ENCODE measurements at places on chromosomes 2 and 18.

GRCh38 chr18:57984490-57985115, 59.4 kb upstream of the NEDD4L start:
- no peak for DNase-seq

DNA sequence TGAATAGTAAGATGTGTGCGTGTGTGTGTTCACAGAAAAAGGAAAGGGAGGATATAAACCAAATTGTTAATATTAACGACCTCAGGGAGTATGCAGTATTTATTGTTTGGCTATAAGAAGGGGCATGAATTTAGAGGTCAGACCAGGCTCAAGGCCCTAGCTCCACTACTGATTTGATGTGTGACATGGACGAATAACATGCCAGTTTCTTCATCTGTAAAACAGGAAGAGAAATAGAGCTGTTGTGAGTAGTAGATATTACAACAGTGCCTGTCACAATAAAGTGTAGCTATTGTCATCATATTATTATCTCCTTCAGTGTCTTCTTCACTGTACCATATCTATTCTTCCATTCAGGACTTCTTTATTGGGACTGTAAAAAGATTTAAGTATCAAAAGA, 4.1 kb upstream of the MAT2A start:
- DNase-seq: no peak

GRCh38 chr2:33859176-33859575, 260.1 kb upstream of the FAM98A start:
- DNase-seq: no peak

GRCh38 chr2:241209271-241209670, 20.8 kb downstream of the ANO7 start:
- no peak for DNase-seq

DNA sequence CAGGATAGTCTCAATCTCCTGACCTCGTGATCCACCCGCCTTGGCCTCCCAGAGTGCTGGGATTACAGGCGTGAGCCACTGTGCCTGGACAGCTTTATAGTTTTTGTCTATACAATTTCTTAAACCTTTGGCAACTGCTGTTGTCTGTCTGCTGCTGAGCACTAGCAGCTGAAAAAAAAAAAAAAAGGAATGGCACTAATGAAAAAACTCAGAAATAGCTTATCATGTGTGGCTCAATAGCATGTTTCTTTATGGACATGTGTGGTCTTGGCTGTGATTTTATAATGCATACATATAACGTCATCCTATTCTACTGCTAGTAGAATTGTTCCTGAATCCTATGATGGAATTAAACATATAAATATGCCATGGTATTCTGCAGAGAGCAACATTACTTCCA, 231.2 kb downstream of the TPGS2 start:
- DNase-seq: no peak

DNA sequence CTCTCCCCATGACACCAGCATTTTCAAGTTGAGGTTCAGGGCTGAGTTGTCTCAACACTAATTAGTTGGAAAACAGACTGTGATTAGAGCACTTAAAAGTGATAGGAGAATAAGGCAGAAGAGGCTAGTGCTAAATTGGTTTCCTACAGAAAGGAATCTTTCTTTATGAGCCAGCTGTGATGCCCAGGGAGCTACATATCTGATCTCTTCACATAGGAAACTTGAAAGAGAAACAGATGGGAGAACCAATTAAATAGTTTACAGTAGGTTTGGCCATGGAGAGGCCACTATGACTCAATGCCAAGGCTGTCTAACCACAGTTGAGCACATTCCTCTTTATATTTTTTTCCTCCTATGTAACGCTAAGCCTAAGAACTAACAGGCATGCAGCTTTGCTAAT, 418.3 kb upstream of the CYRIA start:
- no peak for DNase-seq

DNA sequence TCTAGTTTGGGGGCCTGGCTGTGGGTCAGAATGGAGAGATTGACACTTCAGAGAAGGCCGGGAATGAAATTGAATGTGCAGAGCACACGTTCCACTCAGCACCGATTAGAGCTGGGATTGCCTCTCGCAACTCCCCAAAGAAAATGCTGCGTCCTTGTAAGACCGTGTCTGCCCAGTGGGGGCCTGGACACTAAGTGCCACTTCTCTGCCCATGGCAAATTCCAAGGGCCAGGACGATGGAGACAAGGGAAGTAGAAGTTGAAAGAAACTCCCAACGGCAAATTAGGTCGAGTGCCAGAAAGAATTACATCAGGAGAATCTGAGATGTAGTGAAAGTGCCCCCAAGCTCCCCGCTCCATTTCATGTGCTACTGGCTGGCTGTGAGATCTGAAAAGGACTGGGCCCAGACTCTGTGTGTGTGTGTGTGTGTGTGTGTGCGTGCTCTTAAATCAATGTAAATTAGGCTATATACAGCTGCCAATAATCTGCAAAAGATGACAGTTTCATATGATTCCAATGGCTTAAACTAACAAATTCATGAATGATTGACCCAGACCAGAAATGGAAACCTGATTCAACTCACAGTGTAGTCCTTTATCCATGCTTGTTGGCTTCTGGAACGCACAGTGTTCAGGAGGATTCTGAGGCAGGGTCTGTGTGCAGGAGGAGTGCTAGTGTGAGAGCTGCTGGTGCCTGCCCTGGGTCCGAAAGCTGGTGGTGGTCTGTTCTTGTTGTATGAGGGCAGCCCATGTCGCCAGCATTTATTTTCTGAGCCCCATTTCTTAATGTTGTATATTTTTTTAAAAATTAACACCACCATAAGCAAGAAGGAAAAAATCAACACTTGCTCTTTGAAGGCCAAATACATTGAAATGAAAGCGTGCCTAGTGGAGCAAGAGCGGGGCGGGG, 234.3 kb downstream of the AGAP1 start:
- no peak for DNase-seq

- DNase-seq: no peak
Measured at GRCh38 chr2:52805901-52806410, 961.6 kb upstream of the CHAC2 start.

DNA sequence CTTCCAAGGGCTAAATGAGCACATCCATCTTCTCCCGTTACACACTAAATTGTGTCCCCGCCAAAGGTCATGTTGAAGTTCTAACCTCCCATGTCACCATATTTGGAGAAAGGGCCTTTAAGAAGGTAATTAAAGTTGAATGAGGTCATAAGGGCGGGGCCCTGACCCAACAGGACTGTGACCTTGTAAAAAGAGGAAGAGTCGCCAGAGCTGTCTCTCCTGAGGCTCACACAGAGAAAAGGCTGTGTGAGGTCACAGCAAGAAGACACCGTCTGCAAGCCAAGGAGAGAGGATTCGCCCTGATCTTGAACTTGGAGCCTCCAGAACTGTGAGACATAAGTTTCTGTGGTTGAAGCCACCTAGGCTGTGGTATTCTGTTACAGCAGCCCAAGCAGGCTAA, 24.1 kb downstream of the TRABD2A start:
- peak; percentile 29 for DNase-seq

GRCh38 chr2:220847589-220847988, 724.5 kb downstream of the EPHA4 start:
- DNase-seq: no peak

GRCh38 chr18:27645929-27646328, 460.8 kb upstream of the CHST9 start:
- no peak for DNase-seq

GRCh38 chr2:44362207-44363015, 664 bp downstream of the CAMKMT start:
- DNase-seq: no peak

DNA sequence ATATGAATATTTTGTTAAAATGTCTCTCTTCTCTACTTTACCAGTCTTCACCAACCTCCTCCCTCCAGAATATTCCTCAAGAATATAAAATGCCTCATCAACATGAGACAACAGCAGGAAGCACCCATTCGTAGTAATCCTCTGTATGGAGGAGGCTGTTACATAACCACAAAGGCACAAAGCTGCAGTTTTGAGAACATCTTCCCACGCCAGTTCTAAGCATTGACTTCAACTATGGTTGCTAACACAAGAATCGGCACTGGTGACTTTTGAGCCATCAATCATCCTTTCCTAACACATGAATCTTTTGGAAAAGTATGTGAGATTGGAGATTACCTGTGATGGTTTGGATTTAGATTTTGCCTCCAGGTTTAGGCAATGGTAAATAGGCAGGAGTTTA, 54.9 kb upstream of the CYP1B1 start:
- DNase-seq: no peak

GRCh38 chr2:232245111-232245510, 133.4 kb upstream of the ALPP start:
- DNase-seq: no peak

All from ELF-1 (cell line).